ENCODE measurements at places on chromosomes 12 and 14.

GRCh38 chr12:79644274-79645234 lies 46.2 kb downstream of the PAWR start:
- no peak for DNase-seq

DNA sequence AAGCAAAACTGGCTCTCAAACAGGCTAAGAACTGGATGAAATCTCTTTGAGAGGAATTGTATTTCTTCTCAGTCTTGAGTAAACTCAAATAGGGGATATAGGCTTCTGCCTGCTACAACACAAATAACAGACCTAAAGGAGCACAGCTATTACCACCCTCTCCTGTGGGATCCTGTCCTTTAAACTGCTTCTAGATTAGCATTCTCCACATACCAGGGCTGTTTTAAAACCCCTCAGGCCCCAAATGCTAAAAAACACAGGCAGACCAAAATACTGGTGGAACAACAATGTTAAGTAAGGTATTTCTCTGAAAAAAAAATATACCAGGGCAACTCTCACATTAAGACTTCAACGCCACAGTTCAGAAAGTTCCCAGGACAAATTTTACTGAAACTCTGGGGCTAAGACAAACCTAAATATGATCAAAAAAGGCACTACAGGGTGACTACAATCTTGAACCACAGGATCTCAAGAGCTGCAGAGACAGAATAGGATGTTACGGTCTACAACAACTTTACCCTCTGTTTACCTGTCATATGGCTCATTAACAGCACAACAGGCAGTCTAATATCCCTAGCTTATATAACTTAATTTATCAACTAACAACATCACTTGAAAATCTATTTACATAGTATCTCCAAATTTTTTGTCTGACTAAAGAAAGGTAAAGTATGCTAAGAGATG lies 7.2 kb downstream of the CPNE8 start:
- DNase-seq: no peak

DNA sequence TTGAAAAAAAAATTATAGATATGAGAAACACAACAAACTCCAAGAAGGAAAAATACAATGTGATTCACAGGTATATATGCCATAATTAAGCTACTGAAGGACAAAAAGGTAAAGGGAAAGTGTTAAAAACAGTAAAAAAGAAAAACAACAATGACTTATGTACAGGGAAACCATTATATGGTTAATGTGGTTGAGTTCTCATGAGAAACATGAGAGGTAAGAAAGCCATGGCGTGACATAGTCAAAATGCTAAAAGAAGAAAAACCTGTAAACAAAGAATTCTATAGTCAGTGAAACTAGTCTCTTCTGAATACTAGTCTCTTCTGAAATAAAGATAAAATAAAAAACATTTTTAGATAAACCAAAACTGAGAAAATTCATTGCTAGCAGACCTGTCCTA lies 109.1 kb downstream of the NEDD1 start:
- DNase-seq: no peak

DNA sequence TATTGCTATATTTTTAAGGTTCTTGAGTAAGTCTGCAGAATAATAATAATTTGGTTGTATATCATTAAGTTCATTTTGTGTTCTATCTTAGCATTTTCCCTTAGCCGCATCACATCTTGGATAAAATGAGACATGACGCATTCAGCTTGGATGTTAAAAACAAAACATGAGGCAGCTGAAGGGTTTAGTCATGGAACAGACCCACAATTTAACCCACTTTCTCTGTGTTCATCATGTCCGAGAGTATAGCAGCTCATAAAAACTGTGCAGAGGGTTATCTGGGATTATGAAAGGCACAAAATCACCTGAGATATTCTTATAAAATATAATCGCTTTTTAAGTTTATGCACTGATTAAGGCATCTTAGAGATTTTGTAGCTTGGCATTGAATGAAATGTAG lies 219.3 kb downstream of the TRHDE start:
- no peak for DNase-seq

DNA sequence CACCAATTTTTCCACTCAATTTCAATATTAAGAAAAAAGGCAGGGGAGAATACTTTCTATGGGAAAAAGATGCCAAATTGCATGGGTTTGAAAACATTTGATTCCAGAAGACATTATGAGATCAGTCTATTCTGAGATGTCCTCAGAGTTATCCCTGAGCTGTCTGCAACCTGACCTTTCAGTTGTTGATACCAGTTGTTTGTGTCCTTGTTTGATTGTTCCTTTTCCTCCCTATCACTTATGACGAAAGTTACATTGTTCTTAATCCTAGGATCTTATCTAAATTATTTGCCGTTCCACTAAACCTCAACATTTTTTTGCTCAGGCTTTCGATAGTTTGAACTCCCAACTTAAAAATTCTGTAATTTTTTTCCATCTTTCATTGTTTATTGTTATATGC lies 336.3 kb upstream of the NOVA1 start:
- no peak for DNase-seq

- DNase-seq: no peak
These were observed 1373.7 kb downstream of the LRFN5 start for GRCh38 chr14:42980419-42980818.

GRCh38 chr14:102588821-102589220 lies 3.6 kb upstream of the RCOR1 start:
- no peak for DNase-seq

DNA sequence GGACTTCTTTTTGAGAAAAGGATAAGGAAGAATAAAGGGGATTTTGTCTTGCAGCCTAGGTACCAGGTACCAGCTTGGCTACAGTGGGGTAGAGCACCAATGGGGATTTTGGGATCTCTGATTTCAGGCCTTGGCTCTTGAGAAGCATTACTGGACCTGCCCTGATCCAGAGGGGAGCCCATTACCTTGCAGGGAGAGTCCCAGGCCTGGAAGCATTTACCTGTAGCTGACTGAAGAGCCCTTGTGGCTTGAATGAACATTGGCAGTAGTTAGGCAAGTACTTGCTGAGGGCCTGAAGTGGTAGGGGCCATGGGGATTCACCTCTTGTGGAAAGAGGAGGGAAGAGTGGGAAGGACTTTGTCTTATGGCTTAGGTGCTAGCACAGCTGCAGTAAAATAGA lies 308.2 kb upstream of the FBXO33 start:
- no peak for DNase-seq

DNA sequence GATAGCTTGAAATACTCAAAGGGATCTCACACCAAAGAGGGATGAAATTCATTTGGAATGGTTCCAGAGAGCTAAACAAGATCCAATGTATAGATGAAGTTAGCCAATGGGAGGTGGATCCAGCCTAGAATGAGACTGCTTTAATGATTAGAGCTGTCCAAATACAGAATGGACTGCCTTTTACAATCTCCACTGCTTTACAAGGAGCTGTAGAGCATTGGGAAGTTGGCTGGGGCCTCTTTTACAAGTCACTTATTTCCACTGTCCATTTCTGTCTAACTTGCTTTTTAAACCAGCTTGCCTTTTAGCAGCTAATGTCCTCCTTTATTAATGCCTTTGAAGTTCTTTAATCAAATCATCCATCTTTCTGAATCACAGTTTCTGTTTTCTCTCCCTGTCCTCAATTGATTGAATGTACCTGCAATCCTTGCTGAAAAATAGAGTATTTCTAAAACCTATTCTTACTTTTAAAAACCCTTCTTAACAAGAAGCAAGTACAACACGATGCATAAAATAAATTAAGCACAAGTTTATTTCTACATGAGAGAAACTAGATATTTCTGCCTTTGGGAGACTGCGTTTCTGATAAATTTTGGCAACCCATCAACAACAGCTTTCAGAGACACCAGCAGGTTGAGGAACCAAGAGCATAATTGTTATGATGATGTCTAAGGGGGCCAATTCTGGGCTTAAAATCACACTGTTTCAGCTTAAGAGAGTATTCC lies 3.4 kb upstream of the ATP2A2 start:
- no peak for DNase-seq

DNA sequence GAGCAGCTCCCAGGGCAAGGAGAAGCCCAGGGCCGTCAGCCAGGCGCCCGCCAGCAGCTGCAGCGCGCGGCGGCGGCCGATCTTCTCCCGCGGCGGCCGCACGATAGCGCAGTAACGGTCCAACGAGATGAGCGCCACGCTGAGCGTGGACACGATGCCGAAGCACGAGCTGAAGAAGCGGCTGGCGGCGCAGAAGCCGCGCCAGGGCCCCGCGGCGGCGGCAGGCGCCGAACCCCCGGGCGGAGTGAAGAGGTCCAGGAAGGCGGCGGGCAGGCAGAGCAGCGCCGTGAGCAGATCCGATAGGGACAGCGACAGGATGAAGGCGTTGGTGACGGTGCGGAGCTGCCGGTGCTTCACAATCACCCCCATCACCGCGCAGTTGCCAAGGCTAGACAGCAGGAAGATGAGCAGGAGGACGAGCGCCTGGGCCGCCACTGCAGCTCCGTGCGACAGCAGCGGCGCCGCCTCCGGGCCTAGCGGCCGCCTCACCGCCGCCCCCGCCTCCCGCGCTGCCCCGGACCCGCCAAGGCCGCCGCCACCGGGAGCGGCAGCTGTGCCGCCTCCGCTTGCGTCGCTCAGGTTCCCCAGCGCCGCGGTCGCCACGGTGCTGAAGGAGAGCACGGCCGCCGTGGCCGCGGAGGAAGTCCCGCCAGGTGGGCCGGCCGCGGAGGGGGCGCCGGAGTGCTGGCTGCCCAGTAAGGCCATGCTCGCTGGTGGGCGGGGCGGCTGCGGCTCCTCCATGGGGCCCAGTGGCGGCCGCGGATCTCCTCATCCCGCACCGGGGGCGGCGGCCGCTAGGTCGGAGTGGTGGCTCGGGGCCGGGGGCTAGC lies 479 bp downstream of the GPR135 start:
- no peak for DNase-seq

DNA sequence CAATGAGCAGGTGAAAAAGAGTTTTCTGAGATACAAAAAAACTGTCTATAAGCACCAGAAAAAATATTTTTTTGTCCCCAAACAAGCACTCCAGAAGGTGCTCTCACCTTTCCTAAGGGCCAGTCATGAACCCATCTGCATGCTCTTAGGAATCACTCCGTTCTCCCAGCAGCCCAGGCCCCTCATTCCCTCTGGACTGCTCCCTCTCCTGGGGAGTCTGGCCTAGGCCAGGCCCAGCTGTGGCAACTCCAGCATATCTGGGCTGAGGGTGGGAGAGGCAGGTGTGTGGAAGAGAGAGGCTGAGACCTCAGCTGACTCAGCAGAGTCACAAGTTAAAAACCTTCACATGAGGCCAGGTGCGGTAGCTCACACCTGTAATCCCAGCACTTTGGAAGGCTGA lies 54.6 kb downstream of the TRAFD1 start:
- no peak for DNase-seq

DNA sequence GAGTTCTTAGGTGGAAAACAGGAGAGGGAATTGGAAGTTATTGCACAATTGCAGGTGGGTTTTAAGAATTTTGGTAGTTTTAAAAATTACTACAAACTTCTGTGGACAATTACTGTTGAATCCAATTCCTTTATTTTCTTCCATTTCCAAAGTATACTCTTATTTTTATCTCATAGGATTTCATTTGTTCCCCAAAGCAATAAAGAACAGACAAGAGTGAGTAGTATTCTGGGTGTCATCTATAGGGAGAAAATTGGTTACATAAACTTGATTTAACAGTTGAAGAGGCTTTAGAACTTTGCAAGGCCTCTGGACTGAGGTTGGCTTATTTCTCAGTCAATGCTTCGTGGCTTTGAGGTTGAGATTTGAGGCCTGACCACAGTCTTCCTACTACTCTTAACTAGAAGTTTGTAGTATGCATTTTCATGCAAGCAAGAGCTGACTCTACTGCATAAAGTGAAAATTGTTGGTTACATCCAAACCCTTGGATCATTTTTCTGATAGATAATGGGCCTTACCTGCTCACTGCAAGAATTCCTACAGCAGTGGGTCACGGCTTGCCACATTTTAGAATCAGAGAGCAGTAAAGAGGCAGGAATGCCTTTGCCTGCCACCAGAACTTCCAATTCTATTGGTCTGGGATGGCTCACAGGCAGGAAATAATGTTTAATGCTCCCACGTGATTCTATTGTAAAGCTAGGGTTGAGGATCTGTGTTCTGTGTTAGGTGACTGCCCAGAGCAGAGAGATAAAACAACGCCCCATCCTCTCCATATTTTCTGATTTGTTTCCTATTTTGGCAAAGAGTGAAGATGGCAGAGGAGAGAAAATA lies 270.5 kb downstream of the TTC6 start:
- no peak for DNase-seq

Data from stimulated activated CD8-positive, alpha-beta memory T cell treated with anti-CD3 and anti-CD28 coated beads, Interleukin-12 subunit alpha, Interleukin-12 subunit beta, amount 100 ng/mL, for 1 hour (primary cell).